Retinal pigment epithelial cell (primary cell): ENCODE measurements at places on chromosomes 13 and 19.

GRCh38 chr13:73228546-73228945 is 169.7 kb downstream of the KLF5 start:
- DNase-seq = no peak

DNA sequence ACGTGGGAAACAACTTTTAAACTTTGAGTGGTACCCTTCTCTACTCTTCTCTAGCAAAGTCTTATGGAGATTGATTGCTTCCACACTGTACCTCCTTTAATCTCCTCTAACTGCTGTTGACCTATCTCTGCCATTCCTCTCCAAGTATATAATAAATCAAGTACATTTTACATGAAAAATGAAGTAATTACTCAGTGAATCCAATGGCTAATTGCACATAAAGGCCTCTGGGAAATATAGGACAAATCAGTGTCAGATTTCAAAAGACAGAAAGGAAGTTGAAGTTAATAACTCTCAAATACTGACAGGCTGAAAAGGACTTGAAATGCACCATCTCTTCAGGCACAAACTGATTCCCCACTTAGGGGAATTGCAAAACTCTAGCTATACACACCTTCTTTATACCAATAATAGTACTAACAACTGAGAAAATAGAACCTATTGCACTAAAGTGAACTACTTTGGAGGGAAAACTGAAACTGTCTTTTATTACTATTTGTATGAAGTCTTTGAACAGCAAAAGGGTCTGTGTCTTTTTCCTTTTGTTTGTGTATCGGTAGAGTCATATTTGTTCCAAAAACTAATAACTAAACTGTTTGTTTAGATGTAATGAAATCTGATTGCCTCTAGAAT is 701.1 kb downstream of the PCDH9 start:
- DNase-seq = no peak

DNA sequence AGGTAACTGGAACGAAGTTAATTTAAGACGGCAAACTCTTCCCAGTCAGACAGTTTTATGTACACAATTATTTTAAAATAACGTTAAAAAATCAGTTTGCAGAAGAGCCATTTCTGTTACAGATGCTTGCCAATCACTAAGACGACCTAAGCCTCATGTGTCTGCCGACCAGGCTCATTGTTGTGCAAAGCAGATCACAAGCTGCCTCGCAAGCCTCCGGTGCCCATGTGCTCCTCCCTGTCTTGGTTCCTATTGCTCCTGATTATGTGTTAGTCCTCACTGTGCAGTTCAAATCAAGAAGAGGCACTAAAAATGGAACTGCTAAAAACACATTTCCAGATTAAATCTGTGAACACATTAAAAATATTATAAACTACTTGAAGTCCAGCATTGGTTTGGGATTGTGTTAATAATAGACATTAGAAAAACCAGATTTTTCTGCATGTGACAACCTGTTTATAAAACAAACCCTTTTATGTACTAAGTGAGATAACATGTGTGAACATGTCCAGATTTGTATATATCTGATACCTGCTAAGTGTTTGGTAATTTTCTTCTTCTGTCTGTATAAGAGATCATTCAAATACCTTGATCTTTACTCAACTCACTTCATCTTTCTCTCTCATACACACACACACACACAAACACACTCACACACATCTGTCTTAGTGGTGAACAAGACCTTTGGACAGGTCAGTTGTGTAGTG is 81.9 kb upstream of the SLC15A1 start:
- DNase-seq = no peak

DNA sequence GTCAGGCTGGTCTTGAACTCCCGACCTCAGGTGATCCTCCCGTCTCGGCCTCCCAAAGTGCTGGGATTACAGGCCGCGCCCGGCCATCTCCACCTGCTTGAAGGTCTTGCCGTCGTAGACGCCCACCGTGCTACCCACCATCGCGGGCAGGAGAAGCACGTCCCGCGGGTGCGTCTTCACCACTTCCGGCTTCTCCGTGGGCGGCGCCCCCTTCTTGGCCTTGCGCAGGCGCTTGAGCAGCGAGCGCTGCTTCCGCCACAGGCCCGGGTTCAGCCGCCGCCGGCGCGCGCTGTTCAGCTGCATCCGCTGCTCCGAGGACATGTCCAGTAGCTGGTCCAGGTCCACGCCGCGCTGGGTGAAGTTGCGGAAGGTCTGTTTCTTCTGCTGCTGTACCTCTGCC is 21.6 kb downstream of the EFNA2 start:
- DNase-seq = no peak

GRCh38 chr19:3725640-3726310 is 17.6 kb downstream of the TJP3 start:
- no peak for DNase-seq

DNA sequence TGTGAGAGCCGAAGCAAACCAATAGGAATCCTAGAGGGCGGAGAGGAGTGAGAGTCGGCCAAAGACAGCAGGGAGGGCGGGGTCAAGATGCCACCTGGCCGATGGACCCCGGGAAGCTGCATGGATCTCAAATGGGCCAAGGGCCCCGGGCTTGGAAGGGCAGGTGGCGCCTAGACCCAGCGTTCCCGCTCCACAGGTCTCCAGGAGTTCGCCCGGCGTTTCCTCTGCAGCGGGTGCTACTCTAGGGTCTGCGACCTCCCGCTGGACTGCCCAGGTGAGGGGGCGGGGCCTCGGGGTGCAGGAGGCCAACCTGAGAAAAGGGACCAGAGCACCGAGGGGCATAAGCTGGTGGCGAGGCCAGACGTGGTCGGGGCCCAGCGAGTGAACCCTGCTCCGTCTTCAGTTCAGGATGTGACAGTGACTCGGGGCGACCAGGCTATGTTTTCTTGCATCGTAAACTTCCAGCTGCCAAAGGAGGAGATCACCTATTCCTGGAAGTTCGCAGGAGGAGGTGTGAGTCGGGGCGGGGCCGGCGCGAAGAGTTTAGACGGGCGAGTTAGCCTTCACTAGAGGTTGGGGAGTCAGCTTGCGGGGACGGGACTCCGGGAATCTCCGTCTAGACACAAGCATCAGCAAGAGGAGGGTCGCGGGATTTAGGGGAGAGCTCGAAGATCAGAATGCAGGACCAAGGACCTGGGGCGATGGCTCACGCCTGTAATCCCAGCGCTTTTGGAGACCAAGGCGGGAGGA is 9.9 kb downstream of the SPACA6 start:
- DNase-seq = no peak

- DNase-seq = no peak
Measured at GRCh38 chr13:26616126-26616525, 58.6 kb downstream of the WASF3 start.

DNA sequence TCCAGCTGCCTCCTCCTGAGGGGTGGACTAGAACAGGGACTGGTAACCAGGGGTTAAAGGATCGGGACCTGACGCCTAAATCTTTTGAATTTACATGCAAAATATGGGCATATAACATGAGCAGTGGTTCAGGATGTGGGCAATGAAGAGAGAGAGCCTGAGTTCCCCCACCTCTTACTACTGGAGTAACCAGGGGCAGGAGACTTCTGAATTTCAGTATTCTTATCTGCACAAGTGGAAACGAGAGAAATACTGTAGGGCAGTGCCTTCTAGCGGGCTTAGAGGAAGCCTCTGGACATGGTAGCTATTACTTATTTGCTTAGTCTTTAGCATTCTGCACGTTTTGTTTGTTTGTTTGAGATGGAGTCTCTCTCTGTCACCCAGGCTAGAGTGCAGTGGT is 26.3 kb downstream of the BCAT2 start:
- DNase-seq = no peak

DNA sequence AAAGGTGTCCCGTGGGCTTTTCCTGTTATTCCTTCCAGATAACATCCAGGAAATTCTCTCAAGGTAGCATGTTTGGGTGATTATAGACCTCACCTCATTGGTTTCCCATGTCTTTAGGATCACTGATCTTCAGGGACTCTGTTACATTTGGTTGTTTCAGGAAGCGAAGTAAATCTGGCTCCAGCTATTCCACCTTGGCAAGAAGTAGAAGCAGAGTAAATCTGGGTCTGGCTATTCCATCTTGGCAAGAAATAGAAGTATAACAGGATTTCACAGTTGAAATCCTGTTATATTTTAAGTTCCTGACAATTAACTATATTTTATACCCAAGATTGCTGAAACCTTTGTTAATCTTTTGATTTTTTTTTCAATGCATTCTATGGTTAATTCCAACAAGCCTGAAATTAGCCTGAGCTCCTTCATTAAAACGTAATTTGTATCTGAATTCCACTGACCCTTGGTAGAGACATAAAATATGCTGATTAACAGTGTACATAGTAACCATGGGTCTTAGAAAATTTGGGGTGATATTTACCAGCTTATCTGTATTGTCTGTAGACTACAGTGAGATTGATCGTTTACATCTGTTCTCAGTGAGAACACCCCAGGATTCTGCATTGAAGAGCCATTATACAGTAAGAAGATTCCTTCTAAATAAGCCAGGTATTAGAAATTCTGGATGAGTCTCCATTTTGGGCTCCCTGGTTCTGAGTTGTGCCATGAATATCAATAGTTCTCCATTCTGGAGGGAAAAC is 267.6 kb upstream of the SLITRK6 start:
- DNase-seq = peak; percentile 31

DNA sequence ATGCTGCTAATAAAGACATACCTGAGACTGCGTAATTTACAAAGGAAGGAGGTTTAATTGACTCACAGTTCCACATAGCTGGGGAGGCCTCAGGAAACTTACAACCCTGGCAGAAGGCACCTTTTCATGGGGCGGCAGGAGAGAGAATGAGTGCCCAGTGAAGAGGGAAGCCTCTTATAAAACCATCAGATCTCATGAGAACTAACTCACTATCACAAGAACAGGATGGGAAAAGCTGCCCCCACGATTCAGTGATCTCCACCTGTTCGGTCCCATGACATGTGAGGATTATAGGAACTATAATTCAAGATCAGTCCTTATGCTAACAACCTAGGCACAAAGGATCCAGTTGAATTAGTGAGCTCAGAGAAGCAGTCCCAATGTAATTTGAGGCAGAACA is 59.4 kb downstream of the GPC6 start:
- no peak for DNase-seq

DNA sequence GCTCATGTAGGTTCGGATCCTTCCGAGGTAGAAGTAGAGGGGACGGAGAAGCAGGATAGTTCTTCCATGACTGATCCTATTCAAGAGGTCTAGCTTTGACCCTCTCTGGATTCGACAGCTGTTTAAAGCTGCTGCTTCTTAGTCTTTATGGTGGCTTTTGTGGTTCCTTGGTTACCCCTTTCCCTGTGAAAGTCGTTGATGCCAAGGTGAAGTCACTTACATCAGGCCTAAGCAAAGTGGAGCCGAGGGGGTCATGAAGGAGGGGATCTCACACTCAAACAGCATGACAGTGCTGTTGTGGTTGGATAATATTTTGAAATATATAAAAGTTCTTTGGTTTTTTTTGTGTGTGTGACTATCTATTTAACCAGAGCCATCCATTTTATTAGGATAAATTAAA is 8.1 kb downstream of the CCDC70 start:
- DNase-seq = no peak

GRCh38 chr19:11242864-11243797 is 3.7 kb downstream of the ANGPTL8 start:
- peak; percentile 15 for DNase-seq

DNA sequence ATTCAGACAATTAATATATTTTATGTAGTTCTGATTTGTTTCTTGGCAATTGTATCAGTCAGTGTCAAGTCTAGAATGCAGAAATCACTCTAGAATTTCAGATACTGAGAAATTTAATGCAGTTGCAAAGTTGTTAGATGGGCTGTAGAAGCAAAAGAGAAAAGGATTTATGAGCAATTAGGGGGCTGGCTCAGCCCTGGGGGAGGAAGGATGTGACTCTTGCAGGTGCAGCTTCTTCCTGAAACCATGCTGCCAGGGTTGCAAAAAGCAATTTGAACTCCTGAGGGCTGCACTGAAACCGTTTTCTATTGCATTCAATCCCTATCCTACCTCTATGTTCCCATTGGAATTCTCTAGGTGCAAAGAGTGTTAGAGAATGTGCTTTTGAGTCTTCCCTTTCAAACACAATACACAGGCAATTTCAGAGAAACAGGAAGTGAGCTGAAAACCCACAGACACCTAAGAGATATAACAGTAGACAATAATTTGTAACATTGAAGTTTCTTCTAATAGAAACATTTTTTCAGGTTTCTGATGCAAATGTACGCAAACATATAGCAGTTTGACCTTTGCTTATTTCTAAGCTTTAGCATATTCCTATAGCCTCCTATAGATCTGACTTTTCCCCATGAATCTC is 814.7 kb upstream of the ATXN8OS start:
- no peak for DNase-seq

GRCh38 chr19:44785993-44786392 is 8.3 kb downstream of the CBLC start:
- no peak for DNase-seq

- DNase-seq = no peak
Measured at GRCh38 chr19:10654610-10655456, 687 bp downstream of the ILF3 start.

DNA sequence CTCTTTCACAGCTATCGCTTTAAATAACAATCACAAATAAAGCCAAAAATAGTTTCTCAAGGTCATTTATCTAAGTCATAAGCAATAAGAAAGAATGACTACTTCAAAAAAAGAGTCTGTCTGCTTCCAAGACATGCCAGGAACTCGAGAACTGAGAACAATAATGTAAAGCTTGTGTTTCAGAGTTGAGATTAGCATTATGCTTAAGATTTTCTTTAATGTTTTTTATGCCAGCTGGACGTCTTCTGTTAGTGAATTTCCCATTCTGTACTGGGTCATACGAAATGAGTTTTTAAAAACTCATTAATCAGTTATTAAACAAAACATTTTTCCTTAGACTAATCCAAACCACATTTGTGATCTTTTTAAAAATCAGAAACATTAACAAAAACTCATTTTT is 3.2 kb upstream of the SPRYD7 start:
- DNase-seq = no peak

- DNase-seq = no peak
Measured at GRCh38 chr19:38194061-38194701, 29.8 kb downstream of the DPF1 start.

DNA sequence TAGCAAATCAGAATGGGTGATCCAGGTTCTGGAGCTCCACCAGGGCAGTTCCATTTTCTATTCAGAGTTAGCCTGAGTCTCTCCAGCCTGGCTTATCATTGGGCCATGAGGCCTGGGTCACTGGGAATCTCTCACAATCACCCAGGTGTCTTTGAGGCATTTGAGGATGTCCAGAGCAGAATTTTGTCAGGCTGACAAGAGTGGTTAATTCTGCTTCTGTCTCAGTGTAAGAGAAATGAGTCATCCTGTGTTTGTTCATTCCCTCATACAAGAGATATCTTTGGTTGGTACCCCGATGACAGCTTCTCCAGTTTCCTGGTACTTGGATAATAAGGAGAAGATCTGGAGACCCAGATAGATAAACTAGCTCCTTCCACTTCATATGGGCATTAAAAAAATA is 10.4 kb downstream of the ZNF93 start:
- no peak for DNase-seq

- no peak for DNase-seq
Measured at GRCh38 chr13:33919120-33919519, 101.2 kb downstream of the RFC3 start.
